ENCODE measurements at places on chromosomes 1 and 21. TPM values are rescaled to one million over a fixed set of nuclear protein-coding genes. Genes with fewer than 3 reads are reported as not detected.

Gene BATF3
- 1.2 TPM for total RNA-seq

DNA sequence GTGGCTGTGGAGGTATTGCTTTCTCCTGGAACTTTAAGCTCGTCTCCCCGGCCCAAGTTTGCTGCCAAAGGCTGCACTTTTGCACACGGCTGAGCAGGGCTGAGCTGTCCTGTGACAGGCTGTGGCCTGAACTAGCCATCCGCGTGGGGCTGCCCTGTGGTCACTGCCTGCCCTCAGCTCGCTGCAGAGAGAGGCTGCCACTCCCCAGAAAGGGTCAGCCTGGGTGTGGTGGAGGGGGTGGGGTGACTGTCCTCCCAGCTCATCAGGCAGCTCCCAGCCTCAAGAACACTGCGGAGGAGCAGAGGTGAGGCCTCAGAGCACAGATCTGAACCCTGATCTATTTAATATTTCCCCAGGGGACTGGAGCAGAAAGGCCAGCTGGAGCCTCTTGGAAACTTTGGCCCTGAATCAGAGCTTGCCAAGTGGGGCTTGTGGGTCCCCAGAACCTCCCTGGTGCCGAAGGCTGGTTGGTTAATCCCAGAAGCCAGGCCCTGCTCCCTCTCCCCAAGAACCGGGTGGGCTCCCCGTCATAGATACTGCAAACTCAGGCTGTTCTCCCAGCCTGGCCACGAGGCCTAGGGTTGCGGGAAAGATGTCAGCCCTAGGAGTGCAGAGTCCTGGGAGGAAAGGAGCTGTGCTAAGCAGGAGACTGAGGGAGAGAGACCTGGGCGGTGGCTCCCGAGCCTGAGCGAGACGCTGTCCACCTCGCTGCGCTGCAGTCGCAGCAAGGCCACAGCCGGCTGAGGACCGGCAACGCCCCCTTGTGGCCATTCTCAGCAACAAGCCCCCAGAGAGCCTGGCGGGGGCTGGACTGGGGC, 125.1 kb upstream of the IPO9 start:
- no peak for DNase-seq

DNA sequence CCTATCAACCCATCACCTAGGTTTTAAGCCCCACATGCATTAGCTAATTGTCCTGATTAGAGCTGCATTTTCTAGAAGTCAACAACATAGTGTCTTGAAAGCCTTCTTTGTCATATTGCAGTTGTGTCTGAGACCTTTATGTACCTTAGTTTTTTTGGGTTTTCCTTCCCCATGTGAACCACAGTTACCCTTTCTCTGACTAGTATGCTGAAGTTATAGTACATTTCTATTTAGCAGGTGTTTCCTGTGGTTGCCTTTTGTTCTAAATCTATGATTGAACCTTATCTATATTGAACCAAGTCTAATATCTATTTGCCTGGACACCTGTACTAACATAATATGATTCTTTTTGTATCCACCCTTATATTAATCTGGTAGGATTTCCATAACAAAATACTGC, 135.6 kb downstream of the ST6GALNAC3 start:
- no peak for DNase-seq

- DNase-seq = no peak
Observed at GRCh38 chr1:204151552-204152309, at the start of gene ETNK2. Gene ETNK2, minus strand, starts transcription at chr1:204152044. Its CDS starts 192 bp downstream, at chr1:204151852.

GRCh38 chr1:230950404-230950803, 28.3 kb downstream of the TTC13 start:
- no peak for DNase-seq

DNA sequence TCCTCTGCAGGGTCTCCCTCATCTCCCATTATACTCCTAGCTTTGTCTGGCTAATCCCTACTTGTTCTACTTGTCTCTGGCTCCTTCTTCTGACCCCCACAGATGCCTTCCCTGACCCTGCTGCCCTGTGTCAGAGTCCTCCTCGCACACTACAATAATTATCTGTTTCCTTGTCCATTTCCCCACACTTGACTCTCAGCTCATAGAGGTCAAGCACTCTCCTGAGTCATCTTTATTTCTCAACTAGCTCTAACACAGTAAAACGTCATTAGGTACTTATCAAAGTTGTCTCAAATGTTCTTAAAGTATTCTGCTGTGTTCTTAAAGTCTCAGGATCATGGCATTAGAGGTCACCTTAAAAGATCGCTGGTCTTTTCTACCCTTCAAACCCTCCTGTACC, 47.1 kb downstream of the C8A start:
- DNase-seq = no peak

GRCh38 chr21:14767192-14767852, 221.2 kb upstream of the SAMSN1 start:
- DNase-seq = no peak

Gene CELA2B
- not detected for total RNA-seq

Data from glomerular endothelial cell (primary cell).